ENCODE measurements at places on chromosomes 11 and 22.
A peak's percentile ranks its signal among the peaks of the same experiment; 100 is the strongest.

DNA sequence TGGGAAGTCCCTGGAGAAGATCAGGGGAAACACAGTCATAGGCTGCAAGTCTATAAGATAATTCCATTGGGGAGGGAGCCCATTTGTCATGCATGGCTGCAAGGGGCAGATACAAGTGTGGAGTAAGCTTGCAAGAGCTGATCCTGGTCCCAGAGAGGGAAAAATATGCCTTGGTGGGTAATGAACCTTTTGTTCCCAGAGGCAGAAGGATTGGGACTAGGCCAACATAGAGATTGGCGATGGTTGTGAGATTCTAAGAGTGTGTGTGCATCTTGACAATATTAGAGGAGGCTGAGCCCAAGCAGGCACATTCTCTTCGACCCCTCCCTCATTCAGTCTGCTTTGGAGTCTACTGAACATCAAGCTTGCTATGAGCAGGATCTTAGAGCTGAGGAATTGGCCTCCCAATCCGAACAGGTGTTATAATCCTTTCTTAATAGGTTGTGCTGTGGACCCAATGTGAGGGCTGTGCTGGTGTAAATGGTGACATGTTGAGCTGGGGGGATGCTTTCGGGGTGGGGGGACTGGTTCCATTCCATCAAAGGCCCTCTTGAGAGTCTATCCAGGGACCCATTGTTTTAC is 18.4 kb downstream of the MIAT start:
- DNase-seq, result no peak

DNA sequence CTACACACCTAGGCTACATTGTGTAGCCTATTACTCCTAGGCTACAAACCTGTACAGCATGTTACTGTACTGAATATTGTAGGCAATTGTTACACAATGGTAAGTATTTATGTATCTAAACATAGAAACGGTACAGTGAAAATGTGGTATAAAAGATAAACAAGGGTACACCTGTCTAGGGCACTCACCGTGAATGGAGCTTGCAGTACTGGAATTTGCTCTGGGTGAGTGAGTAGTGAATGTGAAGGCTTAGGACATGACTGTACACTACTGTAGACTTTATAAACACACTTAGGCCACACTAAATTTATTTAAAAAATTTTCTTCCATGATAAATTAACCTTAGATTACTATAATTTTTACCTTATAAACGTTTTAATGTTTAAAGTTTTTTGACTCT is 171.7 kb upstream of the NCAM1 start:
- DNase-seq, result no peak

DNA sequence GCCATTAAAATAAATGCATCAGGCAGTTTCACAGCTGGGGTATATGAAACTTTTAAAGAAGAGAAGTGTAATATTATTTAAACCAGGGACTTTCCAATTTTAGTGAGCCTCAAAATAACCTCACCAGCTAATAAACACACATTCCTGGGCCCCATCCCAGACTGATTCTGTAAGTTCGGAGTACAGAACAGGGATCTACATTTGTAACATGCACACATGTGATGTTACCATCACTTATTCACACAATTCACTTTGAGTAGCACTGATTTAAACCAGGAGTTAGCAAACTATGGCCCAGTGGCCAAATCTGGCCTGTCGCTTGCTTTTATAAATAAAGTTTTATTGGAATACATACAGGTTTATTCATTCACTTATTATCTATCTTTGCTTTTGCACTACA is 62.0 kb downstream of the STK33 start:
- no peak for DNase-seq

DNA sequence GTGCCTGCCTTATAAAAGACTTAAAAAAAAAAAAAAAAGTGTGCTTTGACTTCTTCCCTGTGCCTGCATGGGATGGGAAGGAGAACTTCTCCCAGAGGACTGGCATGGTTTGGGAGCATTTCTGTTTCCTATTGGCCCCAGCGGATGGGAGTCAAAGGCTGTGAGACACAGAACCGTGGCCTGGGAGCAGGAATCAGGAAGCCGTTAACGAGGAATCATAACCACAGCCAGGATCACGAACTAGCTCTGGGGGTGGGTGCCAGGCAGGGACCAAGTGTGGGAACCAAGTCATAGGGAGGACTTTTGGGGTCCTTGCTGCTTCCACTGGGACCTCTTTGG is 526 bp downstream of the C1QTNF6 start:
- peak; percentile 22 for DNase-seq

DNA sequence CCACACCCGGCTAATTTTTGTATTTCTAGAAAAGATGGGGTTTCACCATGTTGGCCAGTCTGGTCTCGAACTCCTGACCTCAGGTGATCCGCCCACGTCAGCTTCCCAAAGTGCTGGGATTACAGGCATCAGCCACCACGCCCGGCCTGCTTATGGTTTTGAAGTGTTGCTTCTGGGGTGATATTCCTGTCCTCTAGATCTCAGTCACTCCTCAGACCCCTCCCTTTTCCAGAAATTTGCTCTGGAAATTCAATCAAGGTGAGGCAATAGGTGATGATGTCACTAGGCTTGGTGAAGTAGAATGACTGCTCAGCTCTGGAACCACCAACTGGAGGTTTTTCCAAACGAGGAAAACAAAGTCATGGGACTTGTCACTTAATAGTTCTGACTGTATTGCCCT is 36.6 kb upstream of the CREB3L1 start:
- no peak for DNase-seq

GRCh38 chr11:119338965-119339588 is 1.6 kb downstream of the C1QTNF5 start:
- no peak for DNase-seq

DNA sequence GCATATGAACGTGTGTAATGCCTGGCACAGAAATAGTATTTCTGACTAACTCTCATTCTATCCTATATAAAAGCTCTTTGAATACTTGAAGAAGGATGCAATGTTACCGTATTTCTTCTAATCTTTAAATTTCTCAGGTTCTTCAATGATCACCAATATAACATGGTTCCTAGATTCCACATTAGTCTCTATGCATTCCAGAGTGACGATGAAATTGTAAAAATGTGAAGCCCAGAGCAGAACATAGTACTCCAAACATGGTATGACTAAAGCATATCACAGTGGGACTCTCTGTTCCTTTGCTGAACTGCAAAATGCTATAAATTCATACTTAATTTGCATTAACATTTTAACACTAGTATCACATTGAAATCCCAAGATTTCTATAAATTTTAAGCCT is 877.6 kb upstream of the CHORDC1 start:
- DNase-seq, result no peak

GRCh38 chr11:64932324-64932723 is 3.4 kb downstream of the GPHA2 start:
- DNase-seq, result no peak

DNA sequence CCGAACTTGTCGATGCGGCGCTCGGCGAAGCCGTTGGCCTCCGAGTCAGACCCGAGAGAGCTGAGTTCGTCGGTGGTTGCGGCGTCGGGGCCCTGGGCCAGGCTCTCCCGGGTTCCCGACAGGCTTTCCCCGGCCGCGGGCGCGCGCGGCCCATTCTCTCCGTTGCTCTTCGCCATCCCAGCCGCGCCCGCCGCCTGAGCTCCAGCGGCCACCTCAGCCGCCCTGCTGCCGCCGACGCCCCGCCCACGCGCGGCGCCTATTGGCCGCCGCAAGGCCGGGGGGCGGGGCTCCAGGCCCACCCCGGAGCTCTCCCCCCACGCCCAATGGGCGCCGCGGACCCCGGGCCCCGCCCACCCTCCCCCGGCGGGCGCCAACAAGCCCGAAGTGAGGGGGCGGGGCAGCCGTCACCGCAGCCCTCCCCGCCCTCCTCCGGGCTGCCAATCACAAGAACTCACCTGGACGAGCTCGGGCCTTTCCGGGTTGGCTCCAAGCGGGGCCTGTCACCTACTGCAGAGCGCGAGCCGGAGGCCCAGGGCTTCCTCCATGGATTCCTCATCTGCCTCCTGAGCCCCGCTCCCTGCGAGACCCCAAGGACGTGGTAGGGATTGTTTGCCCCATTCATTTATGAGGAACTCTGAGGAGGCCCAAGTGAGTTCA is at the start of gene TBC1D10A:
Gene TBC1D10A (minus strand): TSS at position 236 of the 657 bp plus-strand sequence. CDS start 60 bp downstream, at position 176.
- DNase-seq, result peak; percentile 97

Data from RWPE1 (cell line).